ENCODE measurements at places on chromosomes 12 and 14.

DNA sequence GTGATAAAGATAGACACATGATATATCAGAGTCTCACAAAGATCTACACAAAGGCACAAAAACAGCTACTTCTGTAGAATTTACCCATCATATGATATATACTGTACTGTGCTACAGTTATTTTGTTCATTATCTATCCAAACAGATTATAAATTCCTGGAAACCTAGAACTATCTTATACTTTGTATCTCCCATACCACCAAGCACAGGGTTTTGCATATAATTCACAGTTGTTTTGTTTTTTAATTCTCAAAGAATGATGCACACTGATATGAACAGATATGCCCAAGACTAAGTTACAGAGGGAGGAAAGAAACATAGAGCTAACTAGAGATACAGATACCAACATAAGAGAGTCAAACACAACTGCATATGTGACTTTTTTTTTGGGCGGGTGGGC is 3.4 kb downstream of the PRKAG1 start:
- DNase-seq, result no peak

GRCh38 chr14:75515629-75515996 is 6.7 kb upstream of the BATF start:
- DNase-seq, result no peak

- no peak for DNase-seq
Measured at GRCh38 chr14:32366986-32367385, 37.9 kb downstream of the AKAP6 start.

DNA sequence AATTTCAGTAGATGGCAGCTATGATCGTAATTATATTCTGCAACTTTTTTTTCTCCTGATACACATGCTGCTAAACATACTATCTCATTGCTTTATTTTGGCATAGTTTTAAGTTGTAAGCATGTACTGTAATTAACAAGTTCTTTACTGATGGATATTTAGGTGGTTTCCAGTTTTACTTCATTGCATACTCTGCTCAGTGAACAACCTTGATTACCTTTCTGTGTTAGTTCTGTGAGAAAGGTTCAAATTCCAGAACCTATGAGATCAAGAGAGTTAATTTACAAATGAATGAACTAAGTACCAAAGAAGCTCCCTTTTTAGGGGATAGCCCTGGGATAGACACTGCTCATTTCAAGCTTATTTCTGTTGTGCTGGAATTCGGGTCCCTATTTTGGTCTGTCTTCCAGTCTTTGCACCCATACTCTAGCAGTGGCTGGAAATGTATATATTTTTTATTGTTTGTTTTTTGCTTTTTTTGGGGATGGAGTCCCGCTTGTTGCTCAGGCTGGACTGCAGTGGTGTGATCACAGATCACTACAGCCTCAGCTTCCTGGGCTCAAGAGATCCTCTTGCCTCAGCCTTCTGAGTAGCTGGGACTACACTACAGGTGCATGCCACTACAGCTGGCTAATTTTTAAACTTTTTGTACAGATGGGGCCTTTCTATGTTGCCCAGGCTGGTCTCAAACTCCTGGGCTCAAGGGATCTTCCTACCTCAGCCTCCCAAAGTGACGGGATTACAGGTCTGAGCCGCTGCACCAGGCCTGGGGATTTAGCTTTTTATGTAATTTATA is 10.6 kb downstream of the PAPOLA start:
- DNase-seq, result no peak

DNA sequence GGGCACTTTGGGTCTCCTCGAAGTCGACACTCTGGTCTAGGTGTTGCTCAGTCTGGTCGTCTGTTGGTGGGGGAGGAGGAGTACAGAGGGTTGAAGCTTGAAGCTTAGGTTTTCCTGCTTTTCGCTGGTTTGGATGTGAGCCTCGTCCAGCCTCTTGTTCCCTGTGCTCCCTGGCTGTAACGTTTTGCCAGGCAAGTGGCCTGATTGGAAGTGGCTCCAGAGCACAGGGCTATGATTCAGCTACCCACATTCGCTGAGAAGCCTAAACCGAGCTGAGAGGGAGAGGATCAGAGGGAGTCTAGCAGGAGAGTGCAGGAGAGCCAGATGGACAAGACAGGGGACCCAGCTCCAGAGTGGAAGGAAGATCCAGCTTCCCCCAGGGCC is 6.1 kb downstream of the HOXC10 start:
- DNase-seq, result no peak

GRCh38 chr14:69475194-69475818 is 9.2 kb upstream of the PLEKHD1 start:
- no peak for DNase-seq

DNA sequence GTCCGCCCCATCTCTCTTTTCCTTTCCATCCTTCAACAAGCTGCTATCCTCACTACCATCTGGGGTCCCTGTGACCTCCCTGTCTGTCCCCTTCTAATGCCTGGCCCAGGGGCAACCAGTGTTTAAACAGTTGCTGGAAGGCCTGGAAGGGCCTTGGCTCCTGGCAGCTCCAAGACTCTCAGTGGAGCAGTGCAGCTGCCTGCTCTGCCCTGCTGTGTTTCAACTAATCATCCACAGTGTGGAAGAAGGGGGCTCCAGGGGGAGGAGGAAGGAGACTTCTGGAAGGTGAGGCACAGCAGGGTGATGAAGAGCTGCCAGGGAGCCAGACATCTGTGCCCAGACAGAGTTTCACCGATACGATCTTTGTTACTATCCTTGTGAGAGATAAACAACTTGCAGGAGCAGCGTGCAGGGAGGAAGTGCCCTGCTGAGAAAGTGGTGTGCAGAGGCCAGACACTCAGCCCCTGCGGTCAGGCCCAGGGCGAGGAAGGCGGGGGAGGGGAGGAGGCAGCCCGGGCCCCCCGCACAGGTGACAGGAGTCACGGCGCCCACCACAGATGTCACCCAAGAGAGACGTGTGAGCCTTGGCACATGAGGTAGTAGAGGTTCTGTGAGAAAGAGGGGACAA is 1061.8 kb downstream of the BCL11B start:
- DNase-seq, result no peak

DNA sequence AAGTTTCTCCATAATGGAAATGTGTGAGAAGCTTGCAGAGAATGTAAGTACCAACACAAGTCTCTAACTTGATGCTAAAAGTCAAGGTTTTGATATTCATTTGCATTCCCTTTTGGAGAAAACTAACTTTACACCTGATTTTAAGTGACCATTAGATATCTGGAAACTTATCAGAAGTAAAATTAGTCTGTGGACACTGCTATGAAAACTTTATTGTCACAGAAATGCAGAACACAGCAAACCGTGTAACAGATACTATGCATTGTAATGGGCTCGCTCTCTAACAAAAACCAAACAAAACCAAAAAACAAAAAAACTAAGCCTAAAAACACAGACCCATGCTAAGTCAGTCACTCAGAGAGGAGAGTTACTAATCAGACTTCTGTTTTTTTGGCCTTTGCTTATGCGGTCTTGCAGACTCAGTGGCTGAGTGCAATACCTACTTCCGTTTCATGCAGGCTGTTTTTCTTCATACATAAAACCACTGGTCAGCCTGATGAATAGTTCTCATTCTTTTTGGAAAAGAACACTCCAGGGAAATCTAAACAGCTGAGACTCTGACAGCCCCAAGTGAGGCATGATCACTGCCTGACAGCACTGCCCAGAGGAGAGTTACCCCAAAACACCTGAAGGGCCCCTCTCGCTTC is 35.7 kb downstream of the NRDE2 start:
- DNase-seq, result no peak

DNA sequence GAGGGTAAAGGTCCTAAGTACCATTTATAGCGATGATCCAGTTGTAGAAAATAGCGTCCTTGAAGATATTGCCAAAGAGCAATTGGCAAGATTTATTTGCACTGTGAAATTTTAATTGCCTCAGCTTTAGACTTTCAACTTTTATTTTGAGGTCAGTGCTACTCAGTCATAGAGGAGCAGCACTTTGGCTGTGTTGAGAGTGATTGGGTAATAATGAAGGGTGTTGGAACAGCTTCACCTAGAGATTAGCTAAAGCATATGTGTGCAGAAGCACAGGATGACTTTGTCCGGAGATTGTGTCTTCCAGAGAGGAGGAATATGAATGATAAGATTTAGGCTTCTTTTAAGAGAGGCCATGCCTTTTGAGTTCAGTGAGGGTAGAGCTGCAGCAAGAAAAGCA is 164.8 kb downstream of the NPAS3 start:
- DNase-seq, result no peak

All from keratinocyte (primary cell).